ENCODE measurements at places on chromosomes 16 and 17. TPM values are rescaled to one million over a fixed set of nuclear protein-coding genes. Genes with fewer than 3 reads are reported as not detected.
A peak's percentile ranks its signal among the peaks of the same experiment; 100 is the strongest.

DNA sequence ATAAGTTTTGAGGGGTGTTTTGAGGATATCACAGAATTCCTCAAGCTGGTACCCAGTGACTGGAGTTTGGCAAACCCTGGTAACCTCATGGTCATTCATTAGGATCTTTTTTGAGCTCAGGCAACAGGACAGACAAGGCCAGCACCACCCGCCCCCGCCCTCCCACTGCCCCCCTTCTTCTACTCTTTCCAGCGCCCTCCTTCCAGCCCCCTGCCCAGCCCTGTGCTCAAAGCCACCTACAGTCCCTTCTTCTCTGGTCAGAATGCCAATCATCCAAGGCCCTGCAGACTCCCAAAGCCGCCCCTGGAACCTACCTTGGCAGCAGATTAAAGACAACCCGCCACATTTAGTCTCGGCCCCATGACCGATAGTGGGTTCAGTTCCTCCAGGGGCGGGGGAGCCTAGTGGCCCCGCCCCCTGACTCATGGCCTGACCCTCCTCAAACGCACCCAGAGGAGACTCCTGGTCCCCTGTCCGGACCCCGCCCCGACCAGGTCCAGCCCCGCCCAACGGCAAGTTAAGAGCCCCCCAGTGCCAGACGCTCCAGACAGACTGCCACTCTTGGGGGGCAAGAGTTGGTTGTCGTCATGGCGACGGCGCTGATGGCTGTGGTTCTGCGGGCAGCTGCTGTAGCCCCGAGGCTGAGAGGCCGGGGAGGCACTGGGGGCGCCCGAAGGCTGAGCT lies at the start of gene NAGS:
NAGS (plus strand) TSS at position 546 of the 684 bp plus-strand sequence; CDS start at position 588, 42 bp downstream.
- H3K4me3 ChIP-seq = peak within 1 kb of the TSS; percentile 91
- no peaks in the 10 kb centered on the region for H3K27me3 ChIP-seq
- DNase-seq = no peak
- no peaks in the 10 kb centered on the region for H3K36me3 ChIP-seq
- no peak within 1 kb of the TSS for H3K27ac ChIP-seq
- H3K4me1 ChIP-seq = peaks cover 49% of the 10 kb centered on the region

DNA sequence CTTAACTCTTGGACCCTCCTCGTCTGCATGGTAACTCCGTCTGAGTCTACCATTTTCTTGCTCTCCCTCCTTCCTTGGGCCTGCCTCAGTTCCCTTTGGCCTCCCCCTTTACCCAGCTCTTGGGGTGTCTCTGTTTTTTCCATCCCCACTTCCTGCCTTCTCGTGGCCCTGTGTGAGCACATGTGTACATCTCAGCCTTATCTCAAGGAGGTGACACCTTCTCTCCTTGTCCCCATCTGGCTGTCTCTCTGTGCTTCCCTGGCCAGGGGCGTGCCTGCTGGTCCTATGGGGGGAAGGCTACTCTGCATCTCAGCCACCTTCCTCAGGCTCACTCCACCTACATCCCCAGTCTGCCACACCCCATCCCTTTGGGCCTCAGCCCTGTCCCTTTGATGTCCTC lies 6.6 kb downstream of the CTF1 start:
- no peak for DNase-seq
- no peaks in the 10 kb centered on the region for H3K27me3 ChIP-seq
- H3K27ac ChIP-seq = peak overlapping the region; percentile 81

The SEPTIN12 gene
- total RNA-seq = not detected

DNA sequence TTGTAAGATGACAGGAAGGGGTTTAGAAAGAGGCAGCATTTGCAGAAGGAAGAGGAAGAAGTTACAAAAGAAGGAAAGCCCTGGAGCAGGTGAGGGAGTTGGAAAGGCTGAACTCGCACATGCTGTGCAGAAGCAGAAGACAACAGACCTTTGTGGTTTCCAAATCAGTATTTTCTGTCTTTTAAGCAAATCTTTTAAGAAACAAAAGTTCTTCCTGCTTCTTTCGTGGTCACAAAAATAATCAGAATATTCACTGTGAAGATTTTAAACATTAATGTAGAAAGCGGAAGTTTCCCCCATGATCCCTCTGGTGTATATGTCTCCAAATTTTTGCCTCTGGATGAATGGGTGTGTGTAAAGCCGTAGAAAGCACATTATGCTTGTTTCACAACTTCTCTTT lies 25.8 kb downstream of the ZNRF1 start:
- peak overlapping the region; percentile 5 for H3K27ac ChIP-seq
- H3K36me3 ChIP-seq = no peaks in the 10 kb centered on the region
- H3K27me3 ChIP-seq = no peaks in the 10 kb centered on the region
- peaks cover 3% of the 10 kb centered on the region for H3K4me1 ChIP-seq
- no peak overlapping the region for H3K4me3 ChIP-seq
- DNase-seq = no peak

The MT1G gene
- total RNA-seq = not detected

DNA sequence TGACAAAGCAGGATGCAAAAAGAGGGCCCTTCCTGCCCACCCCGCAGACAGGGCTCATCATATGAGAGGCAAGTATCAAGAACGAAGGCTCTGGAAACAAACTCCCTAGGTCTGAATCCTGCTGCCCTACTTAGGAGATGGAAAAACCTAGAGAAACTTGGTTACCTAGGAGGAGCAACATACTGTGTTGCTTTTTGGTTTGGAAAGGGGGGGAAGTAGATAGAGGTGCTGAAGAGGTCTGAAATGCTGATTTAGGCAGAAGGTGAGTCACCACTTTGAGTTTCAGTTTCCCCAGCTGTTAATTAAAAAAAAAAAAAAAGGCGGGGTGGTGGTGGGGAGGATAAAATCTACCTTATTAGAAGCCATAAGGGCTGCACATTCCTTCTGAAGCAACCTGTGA lies 1.5 kb downstream of the N4BP1 start:
- H3K27me3 ChIP-seq = no peaks in the 10 kb centered on the region
- H3K4me3 ChIP-seq = peak overlapping the region; percentile 92
- no peak for DNase-seq
- peak overlapping the region; percentile 42 for H3K27ac ChIP-seq

- peaks cover 12% of the 10 kb centered on the region for H3K4me1 ChIP-seq
- H3K27me3 ChIP-seq = no peaks in the 10 kb centered on the region
- no peak for DNase-seq
- no peak overlapping the region for H3K4me3 ChIP-seq
Measured at GRCh38 chr17:78038748-78039288, 80.3 kb downstream of the TNRC6C start.

The ATP6V0C gene
- 234 TPM for total RNA-seq

The SRL gene
- total RNA-seq = not detected

- H3K27ac ChIP-seq = no peak overlapping the region
- no peak overlapping the region for H3K4me3 ChIP-seq
- no peak for DNase-seq
- no peaks in the 10 kb centered on the region for H3K27me3 ChIP-seq
- H3K36me3 ChIP-seq = no peaks in the 10 kb centered on the region
- H3K4me1 ChIP-seq = no peaks in the 10 kb centered on the region
Measured at GRCh38 chr16:82524976-82525375, 101.8 kb upstream of the CDH13 start.

GRCh38 chr16:83839561-83839960 lies 31.8 kb downstream of the HSBP1 start:
- peaks cover 2% of the 10 kb centered on the region for H3K27me3 ChIP-seq
- DNase-seq = no peak
- H3K27ac ChIP-seq = no peak overlapping the region
- H3K4me1 ChIP-seq = no peaks in the 10 kb centered on the region
- no peaks in the 10 kb centered on the region for H3K36me3 ChIP-seq
- no peak overlapping the region for H3K4me3 ChIP-seq

The ABCA8 gene
- total RNA-seq = not detected

GRCh38 chr17:34571428-34572130 lies 7.8 kb upstream of the TMEM132E start:
- no peaks in the 10 kb centered on the region for H3K4me1 ChIP-seq
- no peak for DNase-seq
- no peak overlapping the region for H3K4me3 ChIP-seq

GRCh38 chr16:80807906-80808305 lies 3.5 kb upstream of the CDYL2 start:
- H3K27me3 ChIP-seq = no peaks in the 10 kb centered on the region
- H3K4me1 ChIP-seq = peaks cover 18% of the 10 kb centered on the region
- DNase-seq = no peak
- no peaks in the 10 kb centered on the region for H3K36me3 ChIP-seq

The STUB1 gene
- 46.9 TPM for total RNA-seq

GRCh38 chr17:49787884-49788477 lies 500 bp upstream of the KAT7 start:
- no peak for DNase-seq
- H3K27me3 ChIP-seq = no peaks in the 10 kb centered on the region
- peak overlapping the region; percentile 98 for H3K27ac ChIP-seq
- H3K4me1 ChIP-seq = peaks cover 30% of the 10 kb centered on the region

- no peaks in the 10 kb centered on the region for H3K27me3 ChIP-seq
- H3K4me1 ChIP-seq = peaks cover 29% of the 10 kb centered on the region
- no peak for DNase-seq
- no peak overlapping the region for H3K4me3 ChIP-seq
Measured at GRCh38 chr16:68247400-68247799, 2.2 kb downstream of the PLA2G15 start.

The SSTR5 gene
- not detected for total RNA-seq

The TBX6 gene
- 0.47 TPM for total RNA-seq

GRCh38 chr17:64773836-64774761 lies 112.0 kb upstream of the SMURF2 start:
- peaks cover 3% of the 10 kb centered on the region for H3K36me3 ChIP-seq
- no peak overlapping the region for H3K27ac ChIP-seq
- no peaks in the 10 kb centered on the region for H3K27me3 ChIP-seq
- no peak for DNase-seq
- H3K4me1 ChIP-seq = peaks cover 34% of the 10 kb centered on the region

The PERCC1 gene
- not detected for total RNA-seq

GRCh38 chr17:77279448-77280303 lies 138.9 kb downstream of the SEC14L1 start:
- peaks cover 18% of the 10 kb centered on the region for H3K4me1 ChIP-seq
- H3K27me3 ChIP-seq = peaks cover 12% of the 10 kb centered on the region
- no peaks in the 10 kb centered on the region for H3K36me3 ChIP-seq
- DNase-seq = no peak
- no peak overlapping the region for H3K27ac ChIP-seq

DNA sequence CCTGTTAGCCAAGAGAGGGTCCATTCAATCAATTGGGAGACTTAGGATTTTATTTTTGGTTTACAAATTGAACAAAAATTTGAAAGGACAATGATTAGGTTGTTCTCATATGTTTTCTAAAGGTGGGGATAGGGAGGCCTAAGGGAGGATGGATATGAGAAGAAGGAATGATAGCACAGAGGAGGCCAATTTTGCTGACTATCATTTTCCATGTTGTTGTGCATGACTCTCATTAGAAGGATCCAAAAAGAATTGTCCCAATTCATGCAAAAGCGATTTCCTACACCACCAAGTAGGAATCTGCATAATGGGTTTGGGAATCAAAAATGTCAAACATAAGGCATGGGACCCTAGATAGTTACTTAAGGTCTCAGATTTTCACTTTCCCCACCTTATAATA lies 524.8 kb downstream of the KIF2B start:
- H3K4me1 ChIP-seq = no peaks in the 10 kb centered on the region
- H3K27ac ChIP-seq = no peak overlapping the region
- no peaks in the 10 kb centered on the region for H3K36me3 ChIP-seq
- no peak overlapping the region for H3K4me3 ChIP-seq
- DNase-seq = no peak

The INCA1 gene
- not detected for total RNA-seq

The TP53TG3B gene
- not detected for total RNA-seq

The CORO1A gene
- 411 TPM for total RNA-seq

- no peak overlapping the region for H3K4me3 ChIP-seq
- H3K36me3 ChIP-seq = no peaks in the 10 kb centered on the region
- H3K27me3 ChIP-seq = peaks cover 39% of the 10 kb centered on the region
- H3K4me1 ChIP-seq = peaks cover 17% of the 10 kb centered on the region
- H3K27ac ChIP-seq = no peak overlapping the region
Measured at GRCh38 chr16:83954577-83955016, 1.6 kb downstream of the OSGIN1 start.

GRCh38 chr16:24490866-24491265 lies 48.5 kb upstream of the RBBP6 start:
- DNase-seq = no peak
- no peak overlapping the region for H3K4me3 ChIP-seq
- no peaks in the 10 kb centered on the region for H3K4me1 ChIP-seq
- H3K36me3 ChIP-seq = no peaks in the 10 kb centered on the region
- H3K27ac ChIP-seq = no peak overlapping the region
- peaks cover 4% of the 10 kb centered on the region for H3K27me3 ChIP-seq

GRCh38 chr17:8913879-8914278 lies 46.4 kb upstream of the PIK3R6 start:
- peaks cover 77% of the 10 kb centered on the region for H3K36me3 ChIP-seq
- no peak overlapping the region for H3K27ac ChIP-seq
- no peaks in the 10 kb centered on the region for H3K27me3 ChIP-seq
- H3K4me1 ChIP-seq = peaks cover 18% of the 10 kb centered on the region
- H3K4me3 ChIP-seq = no peak overlapping the region

- no peaks in the 10 kb centered on the region for H3K36me3 ChIP-seq
- H3K27me3 ChIP-seq = no peaks in the 10 kb centered on the region
- H3K4me1 ChIP-seq = no peaks in the 10 kb centered on the region
- H3K27ac ChIP-seq = no peak overlapping the region
- H3K4me3 ChIP-seq = no peak overlapping the region
Measured at GRCh38 chr16:86379505-86379846, 130.9 kb upstream of the FOXF1 start.

The CCL13 gene
- total RNA-seq = not detected

GRCh38 chr17:55405600-55405999 lies 16.0 kb downstream of the MMD start:
- H3K27ac ChIP-seq = no peak overlapping the region
- no peak overlapping the region for H3K4me3 ChIP-seq
- DNase-seq = no peak
- H3K4me1 ChIP-seq = no peaks in the 10 kb centered on the region

DNA sequence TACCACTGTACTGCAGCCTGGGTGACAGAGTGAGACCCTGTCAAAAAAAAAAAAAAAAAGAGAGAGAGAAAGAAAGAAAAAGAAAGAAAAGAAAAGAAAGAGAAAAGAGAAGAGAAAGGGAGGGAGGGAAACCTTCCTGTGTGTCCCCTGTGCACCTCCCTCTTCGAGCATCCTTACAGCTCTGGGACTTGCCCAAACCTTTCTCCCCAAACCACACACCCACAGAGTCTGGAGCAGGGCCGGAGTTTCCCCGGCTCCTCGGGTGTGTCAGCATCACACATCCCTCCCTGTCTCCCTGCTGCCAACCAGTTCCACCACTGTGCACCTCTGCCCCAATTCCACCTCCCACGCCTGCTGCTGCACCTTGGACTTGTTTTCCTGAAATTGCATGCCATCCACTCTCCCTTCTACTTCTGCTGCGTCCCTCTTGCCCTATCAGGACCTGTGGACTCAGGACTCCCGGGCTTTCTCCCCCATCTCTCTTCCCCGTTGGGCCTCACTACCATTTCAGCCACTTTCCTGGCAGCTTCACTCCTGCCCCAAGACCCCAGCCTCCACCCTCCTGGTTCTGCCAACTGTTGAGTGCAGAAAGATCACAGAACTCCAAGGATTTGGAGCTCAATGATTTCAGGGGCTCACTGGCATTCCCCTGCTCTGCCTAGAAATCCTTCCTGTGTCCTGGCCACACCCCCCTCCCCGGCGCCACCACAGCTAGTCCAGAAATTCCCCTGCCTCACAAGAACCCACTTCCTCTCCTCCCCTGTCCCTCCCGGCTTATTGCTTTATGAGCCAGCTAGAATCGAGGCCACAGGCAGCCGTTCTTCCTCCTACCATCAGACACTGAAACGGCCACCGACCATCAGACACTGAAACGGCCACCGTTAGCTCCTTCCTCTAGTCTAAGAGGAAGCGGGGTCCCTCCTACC lies 3.7 kb upstream of the CDK3 start:
- peaks cover 13% of the 10 kb centered on the region for H3K36me3 ChIP-seq
- H3K27ac ChIP-seq = peak overlapping the region; percentile 32
- no peak for DNase-seq
- H3K27me3 ChIP-seq = no peaks in the 10 kb centered on the region
- H3K4me1 ChIP-seq = peaks cover 13% of the 10 kb centered on the region

The C16orf90 gene
- total RNA-seq = not detected
